Karpas-422 (cell line): ENCODE measurements at places on chromosomes 3 and 15.

GRCh38 chr15:99449514-99449913 is 116.3 kb upstream of the MEF2A start:
- DNase-seq = no peak

DNA sequence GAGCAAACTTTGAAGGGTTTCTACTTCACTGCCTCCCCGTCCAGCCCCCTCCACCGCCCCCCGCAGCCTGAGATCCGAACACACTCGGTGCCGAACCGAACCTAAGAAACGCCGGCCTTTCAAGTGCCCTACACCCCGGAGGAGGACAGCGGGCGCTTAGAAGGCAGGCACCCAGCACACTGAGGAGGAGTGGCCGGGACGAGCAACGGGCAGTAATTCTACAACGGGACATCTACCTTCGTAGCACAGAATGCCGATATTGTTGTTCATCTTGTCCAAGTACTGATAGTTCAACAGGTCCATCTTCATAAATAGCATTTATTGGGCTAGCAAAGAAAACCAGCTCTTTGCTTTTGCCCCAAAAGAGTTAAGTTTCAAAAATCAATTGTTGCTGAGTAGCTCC is 513 bp downstream of the VGLL4 start:
- DNase-seq = peak; percentile 79

- no peak for DNase-seq
Observed at GRCh38 chr3:3353153-3353552, 173.7 kb upstream of the CRBN start.

GRCh38 chr3:149701206-149701976 is 43.6 kb upstream of the WWTR1 start:
- DNase-seq = no peak

- no peak for DNase-seq
Observed at GRCh38 chr3:133857767-133858166, 37.9 kb downstream of the RAB6B start.

GRCh38 chr15:74785194-74786032 is 3.5 kb downstream of the CSK start:
- DNase-seq = peak; percentile 92

- peak; percentile 96 for DNase-seq
Observed at GRCh38 chr3:20054549-20054987, 14.3 kb downstream of the KAT2B start.

GRCh38 chr3:23659274-23659673 is 146.5 kb upstream of the UBE2E1 start:
- DNase-seq = no peak

DNA sequence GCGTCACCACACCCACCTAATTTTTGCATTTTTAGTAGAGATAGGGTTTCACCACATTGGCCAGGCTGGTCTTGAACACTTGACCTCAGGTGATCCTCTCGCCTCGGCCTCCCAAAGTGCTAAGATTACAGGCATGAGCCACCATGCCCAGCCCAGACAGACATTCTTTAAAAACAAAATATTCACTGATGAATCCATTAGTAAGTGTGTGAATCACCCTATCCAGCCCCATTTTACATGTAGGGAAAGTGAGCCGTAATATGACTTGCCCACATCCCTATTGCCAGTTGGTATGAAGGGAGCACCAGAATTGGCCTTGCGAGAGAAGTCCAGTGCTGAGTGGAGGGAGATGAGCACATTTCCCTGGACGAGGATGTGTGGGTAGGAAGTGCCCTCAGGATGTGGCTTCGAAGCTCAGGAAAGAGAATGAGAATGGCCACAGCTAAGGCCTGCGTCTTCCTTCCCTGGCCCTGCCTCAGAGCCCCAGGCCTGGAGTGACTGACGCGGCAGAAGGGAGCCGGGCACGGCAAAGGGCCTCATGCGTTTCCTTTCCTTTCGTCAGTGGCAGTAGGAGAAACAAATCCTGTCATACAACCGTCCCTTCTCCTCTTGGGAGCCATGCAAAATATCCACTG is 28.3 kb upstream of the ETV5 start:
- no peak for DNase-seq

GRCh38 chr15:75694241-75695182 is 18.1 kb downstream of the CSPG4 start:
- DNase-seq = peak; percentile 63

GRCh38 chr3:196408565-196409300 is 23.5 kb downstream of the UBXN7 start:
- peak; percentile 54 for DNase-seq

DNA sequence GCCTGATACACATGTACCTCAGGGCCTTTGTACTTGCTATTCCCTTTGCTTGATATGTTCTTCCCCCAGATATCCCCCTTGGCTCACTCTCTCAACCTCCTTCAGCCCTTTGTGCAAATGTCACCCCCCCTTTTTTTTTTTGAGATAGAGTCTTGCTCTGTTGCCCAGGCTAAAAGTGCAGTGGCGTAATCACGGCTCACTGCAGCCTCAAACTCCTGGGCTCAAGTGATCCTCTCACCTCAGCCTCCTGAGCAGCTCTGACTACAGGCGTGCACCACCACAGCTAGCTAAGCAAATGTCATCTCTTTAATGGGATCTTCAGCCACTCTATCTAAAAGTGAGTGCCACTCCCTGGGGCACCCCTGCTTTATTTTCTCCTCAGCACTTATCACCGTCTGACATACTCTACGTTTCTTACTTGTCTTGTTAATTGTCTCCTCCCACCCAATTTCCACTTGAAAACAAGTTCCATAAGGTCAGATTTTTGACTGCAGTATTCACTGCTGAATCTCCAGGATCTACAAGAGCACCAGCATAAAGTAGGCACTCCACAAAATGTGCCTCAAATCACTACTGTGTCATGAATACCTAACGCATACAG is 14.6 kb downstream of the IP6K2 start:
- DNase-seq = no peak

- no peak for DNase-seq
Observed at GRCh38 chr3:30124435-30125370, 481.7 kb upstream of the TGFBR2 start.

- DNase-seq = peak; percentile 83
Observed at GRCh38 chr15:84598250-84598649, 2.6 kb upstream of the ZSCAN2 start.

DNA sequence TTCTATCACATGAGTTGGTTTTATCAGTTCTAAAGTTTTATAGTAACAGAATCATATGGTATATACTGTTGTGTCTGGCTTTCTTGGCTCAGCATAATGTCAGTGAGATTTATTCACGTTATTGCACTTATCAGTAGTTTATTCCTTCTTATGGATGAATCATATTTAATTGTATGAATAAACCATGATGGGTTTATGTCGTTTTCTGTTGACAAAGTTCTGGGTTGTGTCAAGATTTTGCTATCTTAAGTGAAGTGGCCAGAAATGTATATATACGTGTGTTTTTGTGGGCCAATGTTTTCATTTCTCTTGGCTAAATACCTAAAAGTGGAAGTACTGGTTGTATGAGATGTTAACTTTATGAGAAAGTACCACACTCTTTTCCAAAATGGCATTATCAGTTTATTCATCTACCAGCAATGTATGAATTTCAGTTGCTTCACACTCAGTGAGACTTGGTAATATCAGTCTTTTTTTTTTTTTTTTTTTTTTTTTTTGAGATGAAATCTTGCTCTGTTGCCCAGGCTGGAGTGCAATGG is 112.4 kb upstream of the DCBLD2 start:
- no peak for DNase-seq

GRCh38 chr3:61864886-61865285 is 303.5 kb downstream of the PTPRG start:
- no peak for DNase-seq
